ENCODE measurements at places on chromosomes 12 and 14.

DNA sequence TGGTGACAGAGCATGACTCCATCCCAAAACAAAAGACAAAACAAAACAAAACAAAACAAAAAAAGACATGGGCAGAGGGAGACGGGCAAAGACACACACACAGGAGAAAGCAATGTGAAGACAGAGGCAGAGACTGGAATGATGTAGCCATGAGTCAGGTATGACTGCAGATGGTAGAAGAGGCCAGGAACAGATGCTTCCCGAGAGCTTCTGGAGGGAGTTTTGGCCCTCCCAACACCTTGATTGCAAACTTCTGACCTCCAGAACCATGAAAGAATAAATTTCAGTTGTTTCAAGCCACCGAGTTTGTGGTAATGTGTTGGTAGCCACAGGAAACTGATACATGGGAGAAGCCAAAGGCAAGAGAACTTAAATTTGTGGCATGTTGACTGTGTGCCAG is 27.1 kb downstream of the VWF start:
- no peak for DNase-seq

- no peak for DNase-seq
Measured at GRCh38 chr12:13153180-13153579, 43.3 kb upstream of the EMP1 start.

DNA sequence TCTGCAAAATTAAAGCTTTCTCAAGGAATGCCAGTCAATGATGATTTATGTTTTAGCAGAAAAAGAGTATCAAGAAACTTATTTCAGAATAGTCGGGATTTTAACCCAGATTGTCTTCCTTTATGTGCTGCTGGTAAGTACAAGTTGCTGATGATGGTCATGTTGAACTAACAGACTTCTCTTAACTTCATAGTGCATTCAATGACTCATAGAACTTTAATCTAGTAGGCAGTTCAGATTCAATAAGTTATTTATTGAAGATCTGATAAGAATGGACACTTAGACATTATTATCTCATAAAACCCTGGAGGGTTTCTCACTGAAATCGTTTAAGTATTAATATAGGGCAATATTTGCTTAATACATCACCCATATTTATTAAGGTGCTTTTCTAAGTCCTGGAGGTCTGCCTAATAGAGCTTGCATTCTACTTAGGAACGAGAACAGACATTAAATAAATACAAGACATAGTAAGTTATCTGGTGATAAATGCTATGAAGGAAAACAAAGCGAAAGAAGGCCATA is 33.8 kb downstream of the TOGARAM1 start:
- no peak for DNase-seq

DNA sequence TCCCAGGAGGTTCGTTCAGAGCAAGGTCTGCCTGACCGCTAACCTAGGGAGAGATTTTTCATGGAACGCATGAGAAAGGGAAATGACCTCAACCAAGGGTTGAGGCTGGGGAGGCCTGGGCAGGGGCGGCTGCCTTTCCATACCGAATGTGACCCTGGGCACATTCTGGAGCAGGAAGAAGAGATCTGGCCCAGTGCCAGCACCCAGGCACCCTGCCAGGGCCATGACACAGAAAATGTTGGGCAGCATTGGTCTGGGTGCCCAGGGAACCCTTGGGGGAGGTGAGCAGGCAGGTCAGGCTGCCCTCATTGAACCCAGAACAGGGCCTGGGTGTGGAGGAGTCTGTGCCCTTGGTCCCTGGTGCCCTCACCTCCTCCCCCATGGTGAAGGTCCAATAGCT is 106.8 kb downstream of the CALM1 start:
- no peak for DNase-seq

GRCh38 chr14:23577004-23577681 is 1.4 kb downstream of the JPH4 start:
- DNase-seq, result no peak

DNA sequence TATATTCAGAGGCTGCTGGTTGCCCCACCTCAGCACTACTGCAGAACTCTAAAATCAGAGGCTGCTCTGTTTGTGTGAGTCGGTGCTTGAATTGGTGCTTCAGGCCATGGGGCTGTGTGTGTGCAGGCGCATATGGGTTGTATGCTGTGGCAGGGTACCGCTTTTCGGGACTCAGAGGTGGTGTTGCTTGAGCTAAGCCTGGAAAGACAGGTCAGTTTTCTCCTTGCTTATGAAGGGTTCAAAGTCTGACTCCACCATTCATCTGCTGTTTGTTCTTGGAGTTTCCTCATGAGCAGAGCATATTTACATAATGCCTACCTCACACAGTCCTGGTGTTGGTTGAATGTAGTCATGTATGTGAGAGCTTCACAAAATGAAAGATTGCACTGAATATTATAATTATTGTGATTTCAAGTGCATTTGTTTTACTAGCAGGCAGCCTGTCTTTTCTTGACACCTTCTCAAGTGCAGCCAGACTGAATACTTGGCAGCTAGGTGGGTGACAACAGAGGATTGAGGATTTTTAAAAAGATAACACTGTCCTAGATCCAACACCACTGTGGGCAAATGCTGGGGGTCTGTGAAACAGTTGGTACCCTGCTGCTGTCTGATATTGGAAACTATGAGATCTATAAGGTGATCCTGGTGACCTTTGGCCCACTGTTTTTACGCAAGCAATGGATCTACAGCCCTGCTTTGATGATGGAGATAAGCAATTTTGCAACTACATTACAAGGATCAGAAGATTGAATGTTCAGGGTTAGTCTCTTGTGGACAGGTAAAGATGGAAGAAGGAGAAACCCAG is 1.0 kb upstream of the ANG start:
- no peak for DNase-seq

GRCh38 chr12:116332705-116333380 is 55.4 kb upstream of the MED13L start:
- DNase-seq, result no peak

DNA sequence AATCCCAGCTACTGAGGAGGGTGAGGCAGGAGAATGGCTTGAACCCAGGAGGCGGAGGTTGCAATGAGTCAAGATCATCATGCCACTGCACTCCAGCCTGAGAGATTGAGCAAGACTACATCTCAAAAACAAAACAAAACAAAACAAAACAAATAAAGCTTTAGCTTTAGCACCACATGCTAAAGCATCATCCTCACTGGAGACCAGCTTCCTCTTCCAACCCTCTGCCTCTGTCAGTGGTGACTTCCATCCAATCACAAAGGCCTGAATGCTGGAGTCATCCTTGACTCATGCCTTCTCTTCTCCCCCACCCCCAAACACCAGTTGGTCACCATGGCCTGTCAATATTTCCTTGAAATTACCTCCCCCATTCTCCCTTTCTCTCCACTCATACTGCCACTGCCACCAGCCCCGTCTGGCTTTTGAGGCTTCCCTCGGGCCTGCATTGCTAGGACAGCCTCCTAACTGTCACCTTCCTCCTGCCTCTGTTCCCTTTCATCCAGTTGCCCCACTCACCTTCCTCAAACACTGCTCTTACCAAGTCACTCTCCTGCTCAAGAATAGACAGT is 1.4 kb downstream of the ZNF385A start:
- peak; percentile 53 for DNase-seq

GRCh38 chr12:18651525-18651924 is 86.3 kb downstream of the PLCZ1 start:
- no peak for DNase-seq

DNA sequence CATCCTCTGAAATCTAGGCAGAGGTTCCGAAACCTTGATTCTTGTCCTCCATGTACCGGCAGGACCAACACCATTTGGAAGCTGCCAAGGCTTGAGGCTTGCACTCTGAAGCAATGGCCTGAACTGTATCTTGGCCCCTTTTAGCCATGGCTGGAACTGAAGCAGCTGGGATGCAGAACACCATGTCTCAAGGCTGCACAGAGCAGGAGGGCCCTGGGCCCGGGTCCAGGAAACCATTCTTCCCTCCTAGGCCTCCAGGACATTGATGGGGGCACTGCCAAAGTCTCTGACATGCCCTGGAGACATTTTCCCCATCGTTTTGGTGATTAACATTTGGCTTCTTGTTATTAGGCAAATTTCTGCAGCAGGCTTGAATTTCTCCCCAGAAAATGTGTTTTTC is 198.7 kb downstream of the EFCAB11 start:
- DNase-seq, result no peak

- DNase-seq, result peak; percentile 80
Measured at GRCh38 chr14:89430391-89431236, 13.6 kb upstream of the FOXN3 start.

- peak; percentile 18 for DNase-seq
Measured at GRCh38 chr14:65879248-65880009, 466.9 kb downstream of the FUT8 start.

GRCh38 chr12:51905471-51906429 is 1.6 kb upstream of the ACVRL1 start:
- DNase-seq, result no peak

GRCh38 chr12:56296295-56296694 is 3.8 kb downstream of the CS start:
- no peak for DNase-seq

GRCh38 chr12:88188180-88188579 is 46.1 kb downstream of the TMTC3 start:
- DNase-seq, result no peak

All from activated naive CD4-positive, alpha-beta T cell treated with anti-CD3 and anti-CD28 coated beads for 36 hours (primary cell).